ENCODE measurements at places on chromosomes 16 and 17.
A peak's percentile ranks its signal among the peaks of the same experiment; 100 is the strongest.

GRCh38 chr17:1997927-1998742 is 27.0 kb downstream of the RTN4RL1 start:
- peak; percentile 27 for DNase-seq

GRCh38 chr16:27720731-27721530 is 171.0 kb downstream of the KATNIP start:
- no peak for DNase-seq

DNA sequence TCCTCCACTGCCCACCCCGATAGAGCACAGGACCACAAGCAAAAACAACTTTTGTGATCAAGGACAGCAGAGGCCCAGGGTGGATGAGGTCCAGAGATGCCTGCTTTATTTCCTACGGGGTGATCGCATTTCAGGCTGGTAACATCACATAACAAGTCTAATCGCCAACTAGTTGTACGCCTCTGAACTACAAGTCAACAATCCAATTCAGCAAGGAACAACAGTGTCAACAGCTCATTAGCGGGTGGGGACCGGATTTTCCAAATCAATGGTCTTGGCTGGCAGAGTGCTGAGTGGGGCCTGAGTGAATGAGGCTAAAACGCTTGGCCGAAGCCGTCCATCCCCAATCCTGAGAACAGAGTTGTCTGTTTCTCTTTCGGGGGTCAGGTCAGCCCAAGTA is 17.1 kb downstream of the MRM3 start:
- DNase-seq = no peak

DNA sequence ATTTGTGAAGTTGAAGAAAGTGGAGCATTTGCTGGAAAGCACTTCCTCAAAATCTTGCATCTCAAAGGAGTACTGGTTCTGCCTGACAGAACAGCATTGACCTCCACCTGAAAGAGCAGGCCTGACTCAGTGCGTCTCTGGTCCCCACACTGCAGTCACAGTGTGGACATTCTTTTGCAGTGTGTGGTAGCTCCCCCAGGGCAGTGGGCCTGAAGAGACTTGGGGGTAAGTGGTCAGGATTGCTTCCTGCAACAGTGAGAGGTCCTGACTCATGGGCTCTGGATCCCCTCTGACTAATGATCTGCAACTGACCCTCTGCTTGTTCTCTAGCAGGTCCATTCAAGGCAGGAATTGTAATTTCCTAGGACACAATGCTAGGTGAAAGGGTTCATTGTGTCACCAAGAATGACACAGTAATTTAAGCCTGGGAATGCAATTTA is 204.9 kb upstream of the KCNJ16 start:
- no peak for DNase-seq

DNA sequence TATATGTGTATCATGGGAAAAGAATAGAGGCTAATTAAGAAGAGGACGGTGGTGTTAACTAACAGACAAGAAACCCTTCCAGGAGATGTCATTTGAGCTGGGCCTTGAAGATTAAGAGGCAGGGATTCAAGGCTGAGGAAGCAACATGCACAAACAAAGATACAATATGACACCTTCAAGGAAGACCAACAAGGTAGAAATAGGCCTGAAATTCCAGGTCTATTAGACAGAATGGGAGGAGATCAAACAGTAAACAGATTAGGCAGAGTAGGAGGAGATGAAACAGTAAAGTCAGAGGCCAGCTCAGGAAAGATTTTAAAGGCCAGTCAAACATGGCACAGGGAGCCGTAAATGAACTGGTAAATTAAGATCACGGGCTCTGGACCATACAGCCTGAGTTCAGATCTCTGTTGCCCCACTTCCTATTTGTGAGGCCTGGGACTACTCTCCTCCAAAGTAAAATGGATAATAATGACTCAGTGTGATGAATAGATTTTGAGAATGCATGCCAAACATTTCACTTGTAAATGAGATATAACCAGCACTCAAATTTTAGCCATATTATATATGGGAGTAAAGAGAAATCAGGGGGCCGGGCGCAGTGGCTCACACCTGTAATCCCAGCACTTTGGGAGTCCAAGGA is 38.9 kb downstream of the USP31 start:
- no peak for DNase-seq

GRCh38 chr17:74852237-74853047 is 7.2 kb downstream of the GRIN2C start:
- DNase-seq = no peak

DNA sequence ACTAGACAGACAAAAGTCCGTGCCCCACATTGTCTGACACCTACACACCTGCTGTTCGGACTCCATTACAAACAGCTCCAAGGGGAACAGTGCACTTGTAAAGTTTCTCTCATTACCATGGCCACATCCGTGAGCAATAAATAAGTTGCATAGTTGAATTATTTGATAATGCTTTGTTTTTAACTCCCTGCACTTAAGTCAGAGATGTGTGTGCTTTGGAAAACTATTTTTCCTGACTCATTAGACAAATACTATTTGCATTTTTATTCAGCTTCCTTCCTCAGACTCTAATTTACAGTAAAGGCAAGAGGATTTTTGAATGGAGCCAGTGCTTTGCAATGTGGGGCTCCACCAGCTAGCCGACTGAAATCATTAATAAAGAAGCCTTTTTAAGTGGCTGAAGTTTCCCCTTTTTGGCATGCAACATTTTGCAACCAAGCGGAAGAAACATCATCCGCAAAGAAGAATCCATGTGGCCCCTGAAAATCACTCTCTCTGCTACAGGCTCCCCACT is 6.5 kb upstream of the CCL2 start:
- DNase-seq = no peak

GRCh38 chr16:71995038-71995437 is 5.2 kb downstream of the PKD1L3 start:
- no peak for DNase-seq

DNA sequence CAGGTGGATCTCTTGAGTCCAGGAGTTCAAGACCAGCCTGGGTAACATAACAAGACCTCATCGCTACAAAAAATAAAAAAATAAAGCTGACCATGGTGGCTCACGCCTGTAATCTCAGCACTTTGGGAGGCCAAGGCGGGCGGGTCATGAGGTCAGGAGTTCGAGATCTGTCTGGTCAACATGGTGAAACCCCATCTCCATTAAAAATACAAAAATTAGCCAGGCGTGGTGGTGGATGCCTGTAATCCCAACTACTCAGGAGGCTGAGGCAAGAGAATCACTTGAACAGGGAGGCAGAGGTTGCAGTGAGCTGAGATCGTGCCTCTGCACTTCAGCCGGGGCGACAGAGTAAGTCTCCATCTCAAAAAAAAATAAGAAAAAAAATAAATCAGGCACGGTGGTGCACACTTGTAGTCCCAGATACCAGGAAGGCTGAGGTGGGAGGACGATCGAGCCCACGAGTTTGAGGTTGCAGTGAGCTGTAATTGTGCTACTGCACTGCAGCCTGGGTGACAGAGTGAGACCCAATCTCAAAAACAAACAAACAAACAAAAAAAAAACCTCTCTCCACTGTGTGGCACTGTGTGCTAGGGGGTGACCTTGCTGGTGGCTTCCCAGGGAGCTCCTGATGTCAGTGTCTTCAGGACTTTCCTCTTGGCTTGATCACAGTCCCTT is 19.8 kb upstream of the MAPK3 start:
- DNase-seq = no peak

DNA sequence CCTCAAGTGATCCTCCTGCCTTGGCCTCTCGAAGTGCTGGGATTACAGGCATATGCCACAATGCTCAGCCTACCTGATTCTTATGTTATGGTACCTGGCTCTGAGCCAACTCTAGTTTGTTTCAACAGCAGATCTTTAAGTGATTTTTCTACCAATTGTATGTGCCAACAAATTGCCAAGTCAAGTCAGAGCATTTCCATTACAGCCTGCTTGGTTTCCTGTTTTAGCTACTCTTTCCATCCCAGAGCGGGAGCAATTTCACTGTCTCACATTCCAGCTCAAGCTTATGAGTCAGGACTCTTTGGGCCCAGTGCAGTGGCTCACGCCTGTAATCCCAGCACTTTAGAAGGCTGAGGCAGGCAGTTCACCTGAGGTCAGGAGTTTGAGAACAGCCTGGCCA is 30.8 kb upstream of the RBBP6 start:
- no peak for DNase-seq

GRCh38 chr16:81216706-81217105 is 21.8 kb upstream of the BCO1 start:
- DNase-seq = no peak

GRCh38 chr16:50688867-50689266 is 4.5 kb upstream of the NOD2 start:
- no peak for DNase-seq

- DNase-seq = peak; percentile 43
Observed at GRCh38 chr16:89201439-89202377, 1.4 kb upstream of the SLC22A31 start.

- no peak for DNase-seq
Observed at GRCh38 chr17:8518326-8518725, 82.6 kb downstream of the NDEL1 start.

GRCh38 chr17:63136369-63137012 is 170.5 kb downstream of the TANC2 start:
- DNase-seq = no peak

- DNase-seq = peak; percentile 98
Observed at GRCh38 chr16:19138601-19139000, 24.8 kb downstream of the ITPRIPL2 start.

DNA sequence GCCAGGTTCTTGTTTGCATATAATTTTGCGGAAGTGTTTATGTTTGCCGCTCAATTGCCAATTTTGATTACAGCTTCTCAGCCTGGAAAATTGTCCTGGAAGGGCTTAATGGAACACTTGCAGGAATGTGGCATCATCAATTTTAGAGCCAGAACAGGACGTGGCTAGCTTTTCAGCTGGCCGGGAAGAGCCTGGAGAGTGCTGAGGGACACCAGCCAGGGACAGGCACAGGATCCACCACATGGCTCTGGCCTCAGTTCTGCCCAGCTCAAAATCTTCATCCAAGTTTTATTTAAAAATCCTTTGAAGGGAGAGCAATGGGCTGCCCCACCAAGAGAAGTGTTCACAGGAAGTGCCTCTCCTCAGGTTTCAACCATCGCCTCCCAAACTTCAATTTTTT is 287.2 kb upstream of the HSBP1 start:
- no peak for DNase-seq

DNA sequence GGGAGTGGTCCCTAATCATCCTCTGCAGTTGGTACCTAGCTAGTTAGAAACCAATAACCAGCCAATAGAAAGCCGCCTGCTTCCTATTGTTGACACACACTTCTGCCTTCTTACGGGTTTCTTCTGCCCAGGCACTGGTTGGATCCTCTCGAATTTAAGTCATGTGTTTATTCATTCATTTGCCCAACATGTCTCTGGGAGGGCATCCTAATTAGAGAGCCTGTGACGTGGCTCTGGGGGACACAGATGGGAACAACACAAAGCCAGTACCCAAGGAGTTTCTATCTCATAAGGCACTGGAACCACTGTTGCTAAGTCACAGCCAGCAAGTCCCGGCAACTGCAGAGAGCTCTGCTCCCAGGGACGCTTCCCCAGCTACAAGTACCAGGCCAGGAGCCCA is 300.7 kb upstream of the TNRC6C start:
- no peak for DNase-seq

GRCh38 chr16:82987767-82988166 is 361.0 kb downstream of the CDH13 start:
- DNase-seq = no peak

- DNase-seq = peak; percentile 82
Observed at GRCh38 chr16:81730090-81731051, 48.7 kb upstream of the PLCG2 start.

DNA sequence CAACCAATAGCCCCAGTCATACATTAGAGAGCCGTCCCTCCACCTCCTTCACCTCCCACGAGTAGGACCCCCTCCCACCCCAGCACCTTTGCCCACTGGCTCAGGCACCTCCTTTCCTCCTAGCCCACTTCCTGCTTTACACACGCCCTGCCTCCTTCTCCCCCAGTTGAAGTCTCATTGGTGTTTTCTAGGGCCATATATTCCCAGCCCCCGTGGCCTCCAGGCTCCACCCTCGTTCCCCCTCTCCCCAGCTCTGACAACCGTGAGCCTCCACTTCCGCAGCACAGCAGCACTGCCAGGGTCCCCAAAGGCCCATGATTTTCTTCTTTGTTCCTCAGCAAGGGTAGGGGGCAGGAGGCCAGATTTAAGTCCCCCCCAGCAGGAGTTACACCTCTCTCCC is 340.3 kb upstream of the TNRC6C start:
- DNase-seq = no peak

DNA sequence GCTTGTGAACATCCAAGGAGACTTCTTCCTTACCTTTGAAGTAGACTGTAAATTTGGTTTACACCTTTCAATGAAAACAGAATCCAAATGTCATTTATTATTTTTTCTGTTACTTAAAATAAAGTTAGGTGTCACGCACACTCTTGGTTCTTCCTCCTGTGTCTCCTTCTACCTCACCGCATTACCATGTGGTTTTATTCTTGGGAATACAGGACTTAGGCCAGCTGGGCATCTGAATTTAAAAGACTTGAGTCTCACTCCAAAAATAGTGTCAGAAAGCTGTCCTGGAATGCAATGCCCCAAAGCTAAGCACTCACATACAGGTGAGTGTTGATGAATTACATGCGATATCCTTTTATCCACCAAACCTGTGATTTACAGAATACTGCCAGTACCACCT is 66.4 kb downstream of the MAF start:
- DNase-seq = no peak

DNA sequence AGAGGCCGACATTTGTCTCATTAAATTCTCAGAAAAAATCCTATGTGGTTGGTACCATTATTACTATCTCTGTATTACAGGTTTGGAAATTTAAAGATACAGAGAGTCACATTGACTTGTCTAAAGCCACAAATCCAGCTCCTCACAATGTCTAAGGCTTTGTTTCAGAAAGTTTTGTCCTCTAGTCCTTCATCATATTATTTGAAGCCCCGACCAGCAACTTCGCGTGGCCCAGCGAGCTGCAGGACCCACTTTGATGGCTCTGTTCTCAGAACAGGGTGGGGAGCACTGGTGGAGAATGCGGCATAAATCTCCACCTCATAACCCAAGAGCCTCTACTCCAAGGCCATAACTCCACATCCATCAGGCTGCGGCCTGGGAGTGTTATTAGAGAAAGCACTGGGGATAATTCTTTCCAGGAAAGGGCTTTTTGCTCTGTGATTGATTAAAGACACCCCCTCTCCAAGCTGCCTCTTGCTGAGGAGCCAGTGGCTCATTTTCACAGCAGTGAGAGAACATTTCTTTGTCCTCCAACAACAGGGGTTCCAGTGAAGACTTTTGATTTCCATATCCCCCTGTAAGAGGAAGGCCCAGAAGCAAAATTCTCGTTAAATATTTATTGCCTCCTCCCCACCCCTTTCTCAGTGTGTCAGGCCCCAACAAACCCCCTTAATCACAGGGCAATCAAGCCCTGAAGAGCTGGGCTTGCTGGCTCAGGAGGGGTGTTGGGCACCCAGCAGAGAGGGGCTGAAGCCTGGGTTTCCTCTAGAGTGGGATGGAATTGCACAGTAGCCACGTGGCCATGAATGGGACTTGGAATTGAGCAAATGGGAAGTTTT is 113.7 kb upstream of the CDH11 start:
- no peak for DNase-seq

GRCh38 chr16:28316054-28316453 is 23.7 kb downstream of the SBK1 start:
- DNase-seq = no peak

Data from NCI-H510A (cell line).